ENCODE measurements at places on chromosomes 2 and 18.

GRCh38 chr2:127664065-127664894, 11.1 kb downstream of the LIMS2 start:
- DNase-seq: peak; percentile 50

GRCh38 chr2:95077861-95078603, 43.6 kb downstream of the MRPS5 start:
- DNase-seq: no peak

DNA sequence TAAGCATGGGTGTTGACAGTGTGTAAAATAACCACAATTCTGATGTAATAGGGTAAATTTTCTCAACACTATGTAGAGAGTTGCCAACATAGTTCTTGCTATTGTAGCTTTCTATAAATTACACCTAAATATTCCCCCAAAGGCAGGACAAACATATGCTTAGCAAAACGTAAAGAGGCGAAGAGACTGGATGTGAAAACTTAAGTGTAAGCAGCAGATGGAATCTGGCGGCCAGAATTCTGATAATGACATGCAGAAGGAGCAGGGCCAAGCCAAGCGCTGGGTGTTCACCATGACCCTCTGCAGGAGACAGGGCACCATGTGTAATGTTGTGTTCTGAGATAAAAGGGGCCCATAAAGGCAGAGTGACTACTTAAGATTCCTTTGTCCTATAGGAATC, 105.2 kb upstream of the ZNF521 start:
- no peak for DNase-seq

- no peak for DNase-seq
Observed at GRCh38 chr2:147600646-147601045, 244.2 kb upstream of the ACVR2A start.

DNA sequence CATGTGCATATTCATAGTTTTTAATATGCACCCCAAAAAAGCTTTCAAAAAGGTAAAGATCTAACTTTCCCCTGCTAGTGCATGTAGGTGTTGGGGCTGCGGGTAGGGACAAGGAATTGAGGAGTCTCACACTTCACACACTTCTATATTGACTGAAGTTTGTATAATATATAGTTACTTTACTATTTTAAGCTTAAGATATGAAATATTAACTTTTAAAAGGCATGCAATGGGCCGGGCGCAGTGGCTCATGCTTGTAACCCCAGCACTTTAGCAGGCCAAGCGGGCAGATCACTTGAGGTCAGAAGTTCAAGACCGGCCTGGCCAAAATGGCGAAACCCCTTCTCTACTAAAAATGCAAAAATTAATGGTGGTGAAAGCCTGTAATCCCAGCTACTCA, 109.1 kb upstream of the SH3BP4 start:
- DNase-seq: no peak

GRCh38 chr2:186891185-186891621, 42.2 kb upstream of the ZSWIM2 start:
- DNase-seq: peak; percentile 94

DNA sequence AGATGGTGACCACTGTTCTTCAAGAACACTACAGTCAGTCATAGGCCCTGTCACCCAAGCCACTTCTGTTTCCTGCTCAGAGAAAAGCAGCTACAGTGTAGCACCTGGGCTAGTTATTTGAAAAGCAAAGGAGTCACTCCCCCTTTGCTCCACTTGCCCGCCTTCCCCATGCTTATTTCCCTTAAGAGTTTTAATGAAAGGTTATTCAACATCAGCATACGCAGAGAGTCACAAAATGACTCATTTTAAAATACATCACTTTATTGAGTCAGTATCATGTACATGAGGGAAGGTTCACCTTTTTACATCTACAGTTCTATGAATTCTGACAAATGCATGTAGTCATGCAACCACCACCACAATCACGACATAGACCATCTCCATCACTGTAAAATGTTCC, 71.3 kb downstream of the TNFRSF11A start:
- DNase-seq: no peak

DNA sequence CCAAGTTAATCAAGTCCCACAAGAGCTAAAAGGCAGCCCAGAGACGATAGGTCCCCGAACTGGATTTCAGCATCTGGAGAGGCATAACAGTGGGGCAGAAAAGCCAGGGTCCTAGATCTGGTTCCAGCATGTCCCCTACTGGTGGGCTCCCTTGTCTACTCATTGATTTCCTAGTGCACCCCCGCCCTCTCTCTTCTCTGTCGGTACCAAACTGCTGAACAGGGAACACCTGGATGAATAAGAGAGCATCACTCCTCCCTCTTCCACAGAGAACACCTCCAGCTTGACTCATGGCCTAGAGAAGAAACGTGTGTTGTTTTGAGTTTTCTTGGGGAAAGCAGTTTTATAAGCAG, 101.3 kb downstream of the FOXI3 start:
- no peak for DNase-seq

- no peak for DNase-seq
Observed at GRCh38 chr2:143698352-143698751, 569.1 kb downstream of the ARHGAP15 start.

GRCh38 chr2:68371581-68371980, 6.5 kb downstream of the PLEK start:
- no peak for DNase-seq

DNA sequence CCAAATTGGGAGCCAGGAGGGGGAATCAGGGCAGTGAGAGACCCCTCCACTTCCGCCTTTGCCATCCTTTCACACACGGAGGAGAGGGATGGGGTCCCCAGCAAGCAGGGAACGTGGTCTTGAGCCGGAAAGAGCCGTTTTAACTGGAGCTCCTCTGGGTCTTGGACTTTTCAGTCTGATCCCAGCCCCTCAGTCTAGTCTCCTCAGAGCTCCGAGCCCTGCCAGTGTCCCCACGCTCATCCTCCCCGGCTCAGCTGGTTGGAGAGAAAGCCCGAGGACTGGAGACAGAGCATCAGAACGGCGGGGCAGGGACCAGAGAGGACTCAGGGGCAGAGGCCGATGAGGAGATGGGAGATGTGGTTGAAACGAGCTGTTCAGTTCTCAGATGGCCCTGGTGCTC, 26.1 kb upstream of the OTOF start:
- DNase-seq: no peak

DNA sequence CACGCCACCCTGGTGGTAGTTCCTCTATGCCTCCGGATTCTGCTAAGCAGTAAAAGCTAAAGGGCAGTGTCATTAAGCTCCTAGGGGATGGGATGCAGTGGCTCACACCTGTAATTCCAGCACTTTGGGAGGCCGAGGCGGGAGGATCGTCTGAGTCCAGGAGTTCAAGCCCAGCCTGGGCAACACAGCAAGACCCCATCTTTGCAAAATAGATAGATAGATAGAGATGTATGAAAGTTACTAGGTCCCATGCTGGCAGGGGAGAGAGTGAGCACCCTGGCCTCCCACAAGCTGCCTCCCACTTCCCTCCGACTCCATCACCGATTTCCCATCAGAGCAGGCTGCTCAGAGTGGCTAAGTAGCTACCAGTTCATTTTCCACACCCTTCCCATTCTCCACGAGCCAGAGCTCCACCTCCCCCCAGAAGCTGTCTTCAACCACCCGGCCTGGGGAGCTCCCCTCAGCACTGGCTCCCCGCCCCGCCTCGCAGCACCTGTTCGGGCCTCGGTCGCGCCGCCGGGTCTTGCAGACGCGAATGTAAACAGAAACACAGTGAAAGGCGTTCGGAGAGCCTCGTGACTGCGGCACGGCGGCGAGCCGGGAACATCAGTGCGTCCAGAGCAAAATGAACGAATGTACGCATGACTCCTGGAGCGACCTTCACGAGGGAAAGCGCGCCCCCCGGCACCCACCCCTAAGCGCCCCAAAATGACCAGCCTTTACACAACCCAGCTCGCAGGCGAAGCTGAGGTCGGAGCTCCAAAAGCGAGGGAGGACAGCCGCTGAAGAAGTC, 598 bp upstream of the CEP68 start:
- DNase-seq: no peak

DNA sequence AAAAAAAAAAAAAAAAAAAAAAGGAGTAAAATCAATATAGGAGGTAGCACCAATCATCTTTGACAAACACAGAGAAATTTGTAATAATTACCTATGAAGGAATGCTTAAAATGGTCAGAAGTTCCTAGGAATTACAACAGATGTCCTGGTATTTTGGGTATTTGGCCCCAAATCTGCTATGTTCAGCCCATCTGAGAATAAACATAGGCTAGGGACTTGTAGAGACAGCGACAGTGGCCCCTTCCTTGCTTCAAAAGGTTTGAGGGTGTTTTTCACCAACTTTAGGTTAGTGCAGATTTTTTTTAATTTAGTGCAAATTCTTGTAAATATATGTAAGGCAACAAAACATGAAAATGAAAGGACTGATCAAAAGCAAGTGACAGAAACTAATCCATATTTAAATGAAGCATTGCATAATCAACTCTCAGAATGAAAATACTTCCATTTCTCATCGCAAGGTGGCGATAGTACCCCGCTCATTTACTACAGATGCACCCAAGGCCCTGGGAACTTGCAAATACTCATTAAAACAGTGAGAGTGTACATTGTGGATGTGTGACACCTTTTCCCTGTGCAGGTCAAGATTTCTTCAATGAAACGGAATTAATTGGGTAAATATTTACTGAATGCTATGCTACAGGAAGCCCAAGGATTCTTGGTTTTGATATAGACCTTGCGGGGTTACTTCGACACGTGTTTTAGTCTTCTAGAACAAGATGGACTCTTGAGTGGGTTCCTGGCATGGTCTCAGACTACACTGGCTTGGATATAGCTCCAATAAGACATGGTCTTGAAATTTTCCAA, 44.6 kb downstream of the FAM124B start:
- peak; percentile 82 for DNase-seq

GRCh38 chr2:100960688-100961087, 41.4 kb upstream of the RPL31 start:
- DNase-seq: no peak

DNA sequence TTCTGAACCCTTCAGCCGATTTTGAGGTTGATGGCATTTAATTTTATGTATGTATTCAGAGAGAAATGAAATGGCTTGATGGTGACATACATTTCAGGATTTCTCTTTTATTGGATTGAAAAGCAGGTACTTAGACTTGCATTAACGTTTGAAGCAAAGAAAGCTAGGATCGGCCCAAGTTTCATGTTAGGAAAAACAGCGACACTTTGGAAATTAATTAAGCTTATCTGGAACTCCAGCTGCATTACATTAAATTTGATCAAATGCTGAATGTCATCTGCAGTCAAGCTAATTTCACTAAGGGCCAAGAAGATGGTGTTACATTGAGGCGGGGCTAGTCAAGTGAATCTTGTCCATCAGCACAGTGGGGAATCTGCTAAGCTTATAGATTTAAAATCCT, 441.8 kb downstream of the IRS1 start:
- no peak for DNase-seq

DNA sequence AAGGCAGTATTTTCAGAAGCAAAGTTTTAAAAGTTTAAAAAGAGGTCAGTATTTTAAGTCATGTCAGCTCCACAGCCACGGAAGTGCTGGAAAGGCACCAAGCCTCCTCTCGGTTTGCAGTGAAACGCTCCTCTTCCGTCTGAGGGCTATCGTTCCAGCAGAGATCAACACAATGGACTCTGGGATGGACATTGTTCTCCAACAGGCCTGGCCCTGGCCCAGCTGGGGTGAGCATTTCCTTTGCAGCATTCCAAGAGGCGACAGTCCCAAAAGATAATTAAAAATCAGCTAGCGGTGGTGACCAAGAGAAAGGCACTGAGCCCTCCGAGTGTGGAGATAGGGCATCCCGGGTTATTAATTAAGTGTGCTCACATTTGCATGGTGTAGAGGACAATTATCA, 95.9 kb upstream of the LCLAT1 start:
- DNase-seq: no peak

- no peak for DNase-seq
Observed at GRCh38 chr2:68465081-68465916, 1.8 kb downstream of the FBXO48 start.

DNA sequence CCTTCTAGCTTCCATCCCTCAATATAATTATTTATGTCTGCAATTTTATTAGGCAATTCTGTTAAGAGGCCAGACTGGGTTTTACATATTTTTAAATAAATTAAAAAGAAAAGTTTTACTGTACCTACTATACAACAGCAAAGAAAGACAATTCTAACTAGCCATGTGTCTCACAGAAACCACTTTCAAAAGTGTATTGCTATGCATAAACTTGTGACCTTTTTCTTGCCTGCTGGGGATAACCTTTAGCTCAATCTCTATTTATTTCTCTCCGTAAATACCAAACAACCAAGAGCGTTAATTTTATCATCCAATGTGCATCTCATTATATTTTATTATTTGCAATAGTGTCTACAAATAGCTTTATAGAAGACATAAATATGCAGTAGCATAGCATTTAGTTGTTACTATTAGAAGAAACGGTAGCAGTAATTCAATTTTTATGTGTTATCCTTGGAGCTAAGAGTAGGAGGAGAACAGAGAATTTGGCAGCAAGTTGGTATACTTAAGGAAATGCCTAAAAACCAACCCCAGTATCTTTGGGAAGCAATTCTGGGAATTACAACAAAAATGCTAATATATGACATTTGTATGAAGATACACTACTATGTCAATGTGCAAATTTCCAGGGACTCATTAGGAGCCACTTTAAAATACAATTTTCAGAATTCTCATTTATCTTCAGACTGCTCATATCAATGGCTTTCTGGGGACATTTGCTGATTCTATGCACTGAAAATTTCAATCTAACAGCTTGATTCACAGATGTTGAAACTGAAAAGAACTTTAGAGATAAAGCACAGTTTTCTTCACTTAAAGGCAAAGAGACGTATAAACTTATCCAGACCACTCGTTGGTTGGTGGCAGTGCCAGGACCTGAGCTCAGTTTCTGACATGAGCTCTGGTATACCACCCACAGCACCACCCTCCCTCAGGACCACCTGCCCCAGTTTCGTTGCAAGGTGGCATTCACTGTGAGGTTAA, 23.0 kb upstream of the RTN4 start:
- DNase-seq: no peak

Data from endothelial cell of umbilical vein (primary cell).